SJCRH30 (cell line): ENCODE measurements at places on chromosomes 13 and 19. TPM values are rescaled to one million over a fixed set of nuclear protein-coding genes. Genes with fewer than 3 reads are reported as not detected.

DNA sequence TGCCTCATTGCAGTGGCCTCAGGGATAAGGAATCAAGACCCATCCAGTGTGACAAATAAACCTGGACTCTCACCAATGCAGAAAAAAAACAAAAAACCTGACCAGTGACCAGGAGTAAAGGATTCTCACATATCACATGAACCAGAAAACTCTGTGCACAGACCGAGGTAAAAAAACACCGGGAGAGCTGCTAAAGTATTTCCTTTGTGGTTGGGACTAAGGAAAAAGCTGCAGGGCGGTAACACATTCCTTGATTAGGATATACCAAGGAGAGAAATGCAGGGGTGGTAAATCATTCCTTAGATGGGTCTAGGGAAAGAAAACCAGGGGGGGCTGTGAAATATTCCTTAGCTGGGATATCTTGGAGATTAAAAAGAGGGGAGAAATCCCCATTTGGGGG, 64.8 kb upstream of the ZNF85 start:
- no peak for DNase-seq

DNA sequence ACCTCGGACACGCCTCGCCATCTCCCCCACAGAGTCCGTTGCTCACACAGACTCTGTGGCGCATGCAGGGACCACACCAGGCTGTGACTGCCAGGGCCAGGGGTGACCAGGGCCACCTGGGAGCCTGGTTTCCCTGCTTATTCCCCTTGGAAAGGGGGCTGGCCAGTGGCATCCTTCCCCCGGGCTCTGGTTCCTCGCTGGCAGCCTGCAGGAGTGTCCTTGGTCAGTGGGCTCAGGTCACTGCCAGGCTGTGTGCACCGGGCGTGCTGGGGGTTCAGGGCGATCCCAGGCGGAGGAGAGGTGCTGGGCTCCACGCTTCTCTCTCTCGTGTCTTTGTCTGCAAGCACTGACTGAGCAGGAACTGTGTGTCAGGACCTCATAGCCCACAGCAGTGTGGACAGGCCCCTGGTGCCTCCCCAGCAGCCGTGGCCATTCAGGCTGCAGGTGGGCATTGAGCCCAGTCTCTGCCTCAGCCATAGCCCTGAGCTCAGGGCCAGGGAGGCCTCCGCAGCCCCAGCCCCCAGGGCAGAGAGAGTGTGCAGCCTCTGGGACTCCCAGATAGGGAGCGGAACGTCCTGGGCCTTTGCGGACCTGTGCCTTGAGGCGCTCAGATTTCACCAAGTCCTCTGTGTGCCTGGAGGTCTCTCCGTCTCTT, 6.5 kb downstream of the PIAS4 start:
- no peak for DNase-seq

DNA sequence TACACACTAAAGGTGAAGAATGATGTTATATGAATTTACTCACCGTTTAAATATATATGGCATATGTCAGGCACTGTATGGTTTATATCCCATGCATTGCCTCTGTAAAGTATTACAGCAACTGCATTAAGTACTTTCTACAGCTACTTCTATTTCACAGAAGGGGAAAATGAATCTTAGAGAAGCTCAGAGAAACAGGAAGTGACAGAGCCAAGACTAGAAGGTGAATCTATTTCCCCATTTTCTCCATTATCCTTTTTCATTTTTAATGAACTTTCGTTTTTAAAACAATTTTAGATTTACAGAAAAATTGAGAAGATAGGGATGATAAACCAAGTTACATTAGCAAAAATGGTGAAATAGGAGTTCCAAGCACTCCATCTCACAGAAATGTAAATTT, 863.3 kb downstream of the UQCRFS1 start:
- DNase-seq = no peak

The SELENOV gene
- 0.15 and 0.32 TPM in 2 replicates for total RNA-seq

The FFAR3 gene
- total RNA-seq = not detected in 2 replicates

DNA sequence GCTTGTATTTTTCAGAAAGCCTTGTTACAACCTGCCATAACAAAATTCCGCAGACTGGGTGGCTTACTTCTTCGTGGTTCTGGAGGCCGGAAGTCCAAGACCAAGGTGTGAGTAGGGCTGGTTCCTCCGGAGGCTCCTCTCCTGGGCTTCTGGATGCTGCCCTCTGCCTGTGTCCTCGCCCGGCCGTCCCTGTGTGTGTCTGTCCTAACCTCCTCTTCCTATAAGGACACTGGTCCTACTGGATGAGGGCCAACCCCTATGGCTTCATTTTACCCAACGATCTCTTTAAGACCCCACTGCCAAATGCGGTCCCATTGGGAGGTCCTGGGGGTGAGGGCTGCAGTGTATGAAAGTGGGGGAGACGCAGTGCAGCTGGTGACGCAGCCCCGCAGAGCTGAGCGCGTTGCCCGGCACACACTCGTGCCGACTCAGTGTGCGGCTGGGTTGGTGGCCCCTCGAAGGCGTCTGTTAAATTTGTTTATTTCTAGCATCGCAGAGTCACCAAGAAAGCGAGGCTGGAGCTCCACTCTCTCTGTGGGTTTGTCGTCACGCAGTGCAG, 116.7 kb downstream of the SOX1 start:
- DNase-seq = no peak

The PLK5 gene
- total RNA-seq = not detected in 2 replicates

The NECTIN2 gene
- total RNA-seq = 46.0 and 50.2 TPM in 2 replicates

- no peak for DNase-seq
Observed at GRCh38 chr19:16075430-16076153, 703 bp upstream of the TPM4 start.

The GIPC3 gene
- 0.03 and 0.06 TPM in 2 replicates for total RNA-seq

The OR7C1 gene
- 0.02 TPM in 1 of 2 replicates, not detected in the other for total RNA-seq

- DNase-seq = no peak
Observed at GRCh38 chr13:20191311-20192157, 1.2 kb downstream of the GJB2 start.

The IRF2BP1 gene
- total RNA-seq = 31.0 and 31.4 TPM in 2 replicates

DNA sequence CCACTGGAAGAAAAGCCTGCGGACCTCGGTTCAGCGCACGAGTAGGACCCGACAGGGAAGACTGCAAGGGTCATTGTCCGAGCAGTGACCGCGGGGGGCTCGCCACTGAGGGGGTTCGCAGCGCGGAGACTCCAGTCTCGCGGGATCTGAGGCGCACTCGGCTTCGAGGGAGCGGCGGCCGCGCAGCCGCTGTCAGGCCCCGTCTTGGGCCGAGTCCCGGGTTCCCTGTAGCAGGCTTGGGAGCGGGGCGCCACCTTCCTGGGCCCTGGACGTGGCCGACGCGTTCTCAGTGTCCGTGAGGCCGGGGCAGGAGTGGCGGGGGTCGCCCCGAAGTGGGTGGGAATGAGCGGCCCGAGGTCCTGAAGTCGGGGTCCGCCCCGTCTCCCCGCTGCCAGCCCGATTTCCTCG, 474 bp upstream of the FAM174C start:
- DNase-seq = no peak

DNA sequence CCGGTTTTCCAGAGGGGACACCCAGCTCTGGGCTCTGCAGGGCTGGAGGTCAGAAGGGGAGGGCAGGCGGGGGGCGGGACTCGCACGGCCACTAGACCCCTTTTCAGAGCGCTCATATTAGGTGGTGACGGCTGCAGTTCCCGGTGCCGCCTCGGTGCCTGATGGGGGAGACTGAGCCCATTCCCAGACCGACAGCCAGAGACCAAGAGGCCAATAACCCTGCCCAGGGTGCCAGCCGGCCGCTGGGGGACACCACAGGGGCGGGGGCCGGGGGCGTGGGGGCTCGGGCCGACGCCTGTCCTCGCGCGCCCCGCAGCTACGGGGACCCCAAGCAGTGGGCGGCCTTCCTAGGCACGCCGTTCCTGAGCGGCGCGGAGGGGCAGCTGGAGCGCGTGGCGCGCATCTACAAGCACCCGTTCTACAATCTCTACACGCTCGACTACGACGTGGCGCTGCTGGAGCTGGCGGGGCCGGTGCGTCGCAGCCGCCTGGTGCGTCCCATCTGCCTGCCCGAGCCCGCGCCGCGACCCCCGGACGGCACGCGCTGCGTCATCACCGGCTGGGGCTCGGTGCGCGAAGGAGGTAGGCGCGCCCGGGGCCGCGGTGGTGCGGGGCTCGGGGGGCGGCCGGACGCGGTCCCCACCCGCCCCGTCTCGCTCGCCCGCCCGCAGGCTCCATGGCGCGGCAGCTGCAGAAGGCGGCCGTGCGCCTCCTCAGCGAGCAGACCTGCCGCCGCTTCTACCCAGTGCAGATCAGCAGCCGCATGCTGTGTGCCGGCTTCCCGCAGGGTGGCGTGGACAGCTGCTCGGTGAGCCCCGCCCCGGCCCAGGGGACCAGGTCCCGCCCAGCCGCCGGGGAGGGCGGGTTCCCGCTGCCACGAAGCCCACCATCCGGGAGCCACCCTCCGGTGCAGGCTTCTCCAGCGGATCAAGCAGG, 2.4 kb downstream of the TIMM13 start:
- no peak for DNase-seq

- DNase-seq = no peak
Observed at GRCh38 chr13:19910336-19911072, 47.1 kb upstream of the ZMYM5 start.

DNA sequence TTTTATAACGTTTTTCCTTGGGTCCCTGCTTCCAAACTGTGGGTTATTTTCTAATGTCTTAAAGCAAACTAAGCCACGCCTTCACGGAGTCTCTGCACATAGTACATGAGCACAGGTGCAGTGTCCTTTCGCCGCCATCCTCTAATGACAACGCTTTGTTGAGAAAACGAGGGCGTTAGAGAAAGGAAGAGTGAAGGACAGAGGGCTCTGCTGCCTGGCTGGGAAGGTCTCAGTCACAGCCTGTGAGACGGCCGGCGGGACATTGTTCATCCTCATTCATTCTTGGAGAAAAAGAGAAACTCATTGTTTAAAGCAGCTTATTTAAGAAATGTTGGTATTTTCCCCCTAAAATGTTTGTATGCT, 9.5 kb downstream of the IL17D start:
- no peak for DNase-seq

DNA sequence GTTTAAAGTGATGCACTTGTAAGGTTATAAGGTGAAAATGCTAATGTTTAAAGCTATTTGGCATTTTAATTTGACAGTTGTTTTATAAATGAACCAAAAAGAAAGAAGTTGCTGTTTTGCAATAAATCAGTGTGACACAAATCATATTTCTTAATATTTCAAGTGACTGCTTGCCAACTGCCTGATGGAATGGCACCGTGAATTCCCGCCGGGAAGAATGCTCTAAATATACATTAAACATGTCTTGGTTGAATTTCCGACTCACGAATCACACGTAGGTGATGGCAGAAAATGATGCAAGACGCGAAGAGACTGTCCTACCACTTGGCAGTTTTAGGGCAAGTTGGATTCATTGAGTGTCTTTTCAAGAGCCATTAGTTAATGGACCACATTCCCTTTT, 3.1 kb upstream of the GJB2 start:
- DNase-seq = no peak

GRCh38 chr13:71830736-71831135, 36.3 kb downstream of the DACH1 start:
- DNase-seq = no peak

The FCGBP gene
- total RNA-seq = 16.4 and 16.7 TPM in 2 replicates

DNA sequence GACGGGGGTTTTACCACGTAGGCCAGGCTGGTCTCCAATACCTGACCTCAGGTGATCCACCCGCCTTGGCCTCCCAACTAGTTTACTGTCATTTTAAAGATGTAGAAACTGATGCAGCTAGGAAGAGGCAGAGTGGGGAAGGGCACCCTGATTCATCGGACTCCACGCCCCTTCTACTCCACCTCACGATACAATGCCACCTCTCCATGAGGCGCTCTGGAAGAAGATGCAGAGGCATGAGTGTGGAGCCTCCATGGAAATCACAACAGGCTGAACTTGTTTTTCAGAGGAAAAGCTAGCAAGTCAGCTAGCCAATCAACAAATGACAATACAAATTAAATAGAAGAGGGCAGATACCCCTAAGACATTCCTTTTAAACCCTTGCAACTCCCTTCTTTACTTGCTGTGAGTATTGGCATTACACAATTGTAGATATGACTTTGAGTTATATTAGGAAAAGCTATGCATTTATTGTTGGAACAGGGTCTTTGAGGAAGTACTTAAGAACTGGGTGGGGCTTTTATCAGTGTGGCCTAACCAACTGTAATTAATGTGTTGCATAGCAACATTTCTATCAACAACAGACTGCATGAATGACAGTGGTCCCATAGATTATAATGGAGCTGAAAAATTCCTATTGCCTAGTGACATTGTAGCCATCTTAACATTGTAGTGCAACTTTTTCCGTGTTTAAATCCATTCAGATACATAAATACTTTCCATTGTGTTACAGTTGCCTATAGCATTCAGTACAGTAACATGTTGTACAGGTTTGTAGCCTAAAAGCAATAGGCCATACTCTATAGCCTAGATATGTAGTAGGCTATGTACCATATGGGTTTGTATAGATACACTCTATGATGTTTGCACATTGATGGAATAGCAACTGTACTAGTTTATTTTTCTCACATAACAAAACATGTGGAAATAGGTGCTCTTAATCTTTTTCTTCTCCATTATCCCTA, 17.6 kb downstream of the WDFY2 start:
- no peak for DNase-seq

GRCh38 chr13:60268203-60268555, 104.5 kb upstream of the DIAPH3 start:
- DNase-seq = no peak

- DNase-seq = no peak
Observed at GRCh38 chr13:60164234-60164889, 634 bp upstream of the DIAPH3 start.

GRCh38 chr13:52421216-52421615, 15.2 kb upstream of the THSD1 start:
- no peak for DNase-seq

DNA sequence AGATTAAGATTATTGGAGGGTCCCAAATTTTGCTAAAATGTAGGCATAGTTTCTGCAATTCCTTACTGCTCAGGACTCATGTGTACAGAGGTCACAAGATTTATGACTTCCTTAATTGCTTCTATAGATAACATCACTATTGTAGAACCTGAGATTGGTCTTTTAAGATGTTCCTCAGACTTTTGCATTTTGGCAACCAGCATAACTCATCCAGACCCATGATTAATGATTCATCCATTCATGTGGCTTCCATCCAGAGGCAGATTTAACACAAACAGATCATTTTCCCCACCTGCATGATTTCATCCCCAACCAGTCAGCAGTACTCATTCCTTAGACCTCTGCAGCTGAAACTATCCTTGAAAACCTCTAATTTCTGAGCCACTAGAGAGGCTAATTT, 34.5 kb upstream of the CEACAM8 start:
- no peak for DNase-seq

The SLAIN1 gene
- 2.6 and 4.7 TPM in 2 replicates for total RNA-seq

DNA sequence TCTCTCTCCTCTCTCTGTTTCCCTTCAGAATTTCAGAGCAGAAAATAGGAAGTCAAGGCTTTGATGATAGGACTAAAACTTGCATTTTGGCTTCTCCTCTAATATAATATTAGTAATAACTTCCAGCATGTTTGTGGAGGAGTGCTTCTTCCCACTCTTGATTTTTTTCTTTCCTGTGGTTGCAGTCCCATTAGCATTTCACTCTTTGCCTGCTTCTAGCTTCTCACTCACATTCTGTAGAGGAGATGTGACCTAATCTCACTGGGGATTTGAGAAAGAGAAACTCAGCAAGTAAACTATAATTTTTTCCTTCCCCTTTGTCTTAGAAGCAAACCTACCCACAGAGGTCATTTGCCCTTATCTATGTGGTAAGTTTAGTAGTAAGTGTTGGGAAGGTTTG, 169.4 kb upstream of the HTR2A start:
- no peak for DNase-seq
